Large intestine (tissue), 12 donors: ENCODE measurements at places on chromosomes 13 and 19. TPM values are rescaled to one million over a fixed set of nuclear protein-coding genes. Genes with fewer than 3 reads are reported as not detected.

ZNF221 gene
- 3.5 TPM for polyA plus RNA-seq

MOB3A gene
- polyA plus RNA-seq, result 20.8 TPM

CLASRP gene
- 81.6 TPM for polyA plus RNA-seq

DNA sequence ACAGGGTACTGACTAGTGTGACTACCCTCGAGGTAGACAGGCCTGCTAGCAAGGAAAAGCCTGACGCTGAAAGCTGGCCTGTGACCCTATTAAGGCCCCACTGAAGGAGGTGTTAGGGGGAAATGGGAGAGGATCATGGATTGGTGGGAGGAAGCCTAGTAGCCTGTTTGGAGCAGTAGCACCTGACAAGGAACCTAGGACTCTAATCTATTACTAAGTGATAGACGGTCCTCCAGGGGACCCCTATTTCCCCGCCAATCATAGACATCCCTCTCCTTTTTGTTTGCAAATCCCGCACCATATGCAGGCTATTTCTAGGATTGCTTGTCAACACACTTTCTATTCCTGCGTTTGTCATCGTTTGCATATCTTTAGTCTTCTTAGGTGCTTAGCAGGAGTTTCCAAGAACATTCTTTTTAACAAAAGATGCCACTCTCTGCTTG lies 1338.8 kb upstream of the MIR17HG start:
- DNase-seq, result no peak
- no peak overlapping the region for H3K4me3 ChIP-seq

GRCh38 chr13:76707360-76707759 lies 178.8 kb downstream of the KCTD12 start:
- H3K4me1 ChIP-seq, result no peaks in the 10 kb centered on the region
- DNase-seq, result no peak
- no peak overlapping the region for H3K4me3 ChIP-seq
- H3K27ac ChIP-seq, result no peak overlapping the region
